ENCODE measurements at places on chromosomes 1 and 21.

GRCh38 chr1:29753244-29753643 lies 516.9 kb downstream of the PTPRU start:
- H3K4me1 ChIP-seq: no peaks in the 10 kb centered on the region
- no peak for DNase-seq
- H3K27ac ChIP-seq: no peak overlapping the region
- H3K36me3 ChIP-seq: no peaks in the 10 kb centered on the region
- no peaks in the 10 kb centered on the region for H3K27me3 ChIP-seq

DNA sequence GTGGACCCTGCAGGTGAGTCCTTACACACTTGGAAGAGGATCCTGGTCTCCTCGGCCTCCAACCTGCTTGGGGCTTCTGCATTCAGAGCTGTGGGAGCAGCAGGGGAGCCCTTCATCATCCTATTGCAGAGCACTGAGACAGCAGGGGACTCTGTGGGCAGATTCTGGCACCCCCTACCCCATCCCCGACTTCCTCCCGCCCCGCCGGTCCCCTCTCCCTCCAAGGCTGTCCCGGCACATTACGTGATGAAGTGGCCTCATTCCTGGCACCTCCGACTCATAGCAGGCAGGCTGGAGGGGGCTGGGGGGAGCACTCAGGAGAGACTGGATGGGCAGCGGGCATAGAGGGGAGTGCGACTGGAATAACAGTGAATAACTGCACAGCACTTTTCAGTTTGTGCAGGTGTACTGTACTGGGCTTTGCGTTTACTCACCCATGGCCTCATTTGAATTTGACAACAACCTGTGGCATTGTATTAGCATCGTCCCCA lies 394.1 kb downstream of the MATN1 start:
- H3K27me3 ChIP-seq: no peaks in the 10 kb centered on the region
- no peaks in the 10 kb centered on the region for H3K36me3 ChIP-seq
- H3K4me1 ChIP-seq: no peaks in the 10 kb centered on the region
- no peak overlapping the region for H3K27ac ChIP-seq

DNA sequence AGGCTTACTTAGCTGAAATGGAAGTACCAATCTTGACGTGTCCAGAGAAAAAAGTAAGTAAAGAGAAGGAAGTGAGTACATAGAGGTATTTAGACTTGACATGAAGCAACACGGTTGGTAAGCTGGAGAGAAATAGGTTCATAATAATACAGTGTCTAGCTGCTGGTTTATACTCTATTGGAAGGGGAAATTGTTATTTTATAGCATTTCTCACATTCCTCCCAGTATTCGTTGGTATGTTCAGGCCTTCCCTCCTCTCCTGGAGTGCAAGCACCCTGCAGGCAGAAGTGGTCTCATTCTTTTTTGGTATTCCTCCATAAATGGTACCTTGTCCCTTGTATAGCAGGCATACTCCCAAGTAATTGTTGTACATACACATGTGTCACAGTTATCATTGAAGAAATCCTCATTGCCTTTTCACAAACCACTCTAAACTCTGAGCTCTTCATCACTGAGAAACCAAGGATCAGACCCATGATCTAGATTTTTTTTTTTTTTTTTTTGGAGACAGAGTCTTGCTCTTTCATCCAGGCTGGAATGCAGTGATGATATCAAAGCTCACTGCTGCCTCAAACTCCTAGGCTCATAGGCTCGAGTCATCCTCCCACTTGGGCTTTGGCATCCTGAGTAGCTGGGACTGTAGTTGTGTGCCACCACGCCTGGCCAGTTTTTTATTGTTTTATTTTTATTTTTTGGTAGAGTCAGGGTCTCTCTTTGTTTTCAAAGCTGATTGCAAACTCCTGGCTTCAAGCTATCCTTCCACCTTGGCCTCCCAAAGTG lies 9.8 kb upstream of the IPO9 start:
- no peak overlapping the region for H3K4me3 ChIP-seq
- H3K27me3 ChIP-seq: no peaks in the 10 kb centered on the region
- peaks cover 39% of the 10 kb centered on the region for H3K36me3 ChIP-seq
- no peak overlapping the region for H3K27ac ChIP-seq

- no peak overlapping the region for H3K27ac ChIP-seq
- peaks cover 36% of the 10 kb centered on the region for H3K36me3 ChIP-seq
- DNase-seq: no peak
- peaks cover 13% of the 10 kb centered on the region for H3K4me1 ChIP-seq
- H3K27me3 ChIP-seq: no peaks in the 10 kb centered on the region
Measured at GRCh38 chr1:28512058-28512611, 6.3 kb downstream of the RCC1 start.

DNA sequence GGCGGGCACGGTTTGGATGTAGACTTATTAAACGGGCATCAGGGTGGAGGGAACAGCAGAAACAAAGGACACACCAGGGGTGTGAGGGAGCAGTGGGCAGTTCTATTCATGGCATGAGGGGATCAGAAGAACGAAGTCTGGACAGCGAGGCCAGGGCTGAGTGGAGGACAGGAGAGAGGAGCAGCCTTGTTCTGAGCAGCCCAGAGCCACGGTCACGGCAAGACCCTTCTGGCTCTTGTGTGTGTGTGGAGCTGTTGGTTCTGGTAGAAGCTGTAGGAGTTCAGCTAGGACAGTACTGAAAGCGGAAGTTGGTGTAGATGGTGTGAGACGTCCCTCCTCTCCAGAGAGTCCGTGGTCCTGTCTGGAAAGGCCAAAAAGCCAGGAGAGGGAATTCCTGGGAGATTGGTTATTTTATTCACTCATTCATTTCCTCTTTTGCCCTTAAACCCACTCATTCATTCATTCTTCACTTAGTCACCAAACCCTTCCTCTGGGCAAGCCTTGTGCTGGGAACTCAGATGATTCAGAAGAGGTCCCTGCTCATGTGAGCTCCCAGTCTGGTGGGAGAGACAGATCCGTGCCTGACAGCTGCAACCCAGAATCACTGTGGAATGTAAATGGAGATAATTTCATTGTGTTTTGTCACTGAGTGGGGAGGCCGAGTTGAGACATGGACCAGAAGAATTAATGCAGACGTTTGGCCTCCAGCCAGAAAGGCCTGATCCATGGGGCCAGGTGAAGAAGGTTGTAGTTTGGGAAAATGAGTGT lies 4.1 kb upstream of the ACOT11 start:
- H3K4me3 ChIP-seq: no peak overlapping the region
- no peak for DNase-seq
- no peaks in the 10 kb centered on the region for H3K27me3 ChIP-seq
- H3K4me1 ChIP-seq: peaks cover 21% of the 10 kb centered on the region
- no peak overlapping the region for H3K27ac ChIP-seq
- H3K36me3 ChIP-seq: no peaks in the 10 kb centered on the region

DNA sequence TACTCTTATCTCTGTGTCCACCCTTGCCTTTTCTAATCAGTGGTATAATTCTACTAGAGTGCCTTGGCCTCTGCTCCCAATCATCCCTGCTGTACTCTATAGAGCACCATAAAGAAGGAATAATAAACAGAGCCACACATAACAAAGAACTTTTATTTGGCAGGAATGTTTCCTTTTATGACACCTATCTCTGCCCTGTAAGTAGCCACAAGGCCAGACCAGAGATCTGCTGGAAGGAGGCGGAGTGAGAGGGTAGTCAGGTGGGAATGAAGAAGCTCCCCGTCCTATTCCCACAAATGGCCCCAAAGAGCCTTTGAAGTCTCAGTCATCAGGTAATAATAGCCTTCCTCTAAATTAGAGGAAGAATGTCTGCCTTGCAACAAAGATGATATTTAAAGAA lies 32.7 kb downstream of the WLS start:
- DNase-seq: no peak
- no peaks in the 10 kb centered on the region for H3K27me3 ChIP-seq
- H3K36me3 ChIP-seq: no peaks in the 10 kb centered on the region
- no peaks in the 10 kb centered on the region for H3K4me1 ChIP-seq

DNA sequence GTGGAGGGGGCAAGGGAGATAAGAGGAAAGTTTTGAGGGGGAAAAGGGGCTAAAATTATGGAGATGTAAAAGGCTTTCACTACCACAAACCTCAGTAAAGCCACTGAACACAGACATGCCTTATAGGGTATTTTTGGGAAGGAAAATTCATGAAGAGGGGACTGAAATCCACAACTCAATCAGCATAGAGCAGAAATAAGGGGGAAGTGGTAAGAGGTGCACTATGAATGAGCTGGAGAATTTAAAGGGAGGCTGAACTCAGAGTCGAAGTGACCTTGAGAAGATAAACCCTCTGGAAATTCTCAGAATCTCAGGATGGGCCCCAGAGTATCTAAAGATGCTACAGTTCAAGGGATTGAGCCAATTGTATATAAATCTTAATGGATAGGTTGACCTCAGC lies 15.3 kb downstream of the RHEX start:
- H3K4me1 ChIP-seq: no peaks in the 10 kb centered on the region
- peak; percentile 4 for DNase-seq
- H3K27ac ChIP-seq: no peak overlapping the region
- H3K27me3 ChIP-seq: no peaks in the 10 kb centered on the region
- H3K36me3 ChIP-seq: no peaks in the 10 kb centered on the region

DNA sequence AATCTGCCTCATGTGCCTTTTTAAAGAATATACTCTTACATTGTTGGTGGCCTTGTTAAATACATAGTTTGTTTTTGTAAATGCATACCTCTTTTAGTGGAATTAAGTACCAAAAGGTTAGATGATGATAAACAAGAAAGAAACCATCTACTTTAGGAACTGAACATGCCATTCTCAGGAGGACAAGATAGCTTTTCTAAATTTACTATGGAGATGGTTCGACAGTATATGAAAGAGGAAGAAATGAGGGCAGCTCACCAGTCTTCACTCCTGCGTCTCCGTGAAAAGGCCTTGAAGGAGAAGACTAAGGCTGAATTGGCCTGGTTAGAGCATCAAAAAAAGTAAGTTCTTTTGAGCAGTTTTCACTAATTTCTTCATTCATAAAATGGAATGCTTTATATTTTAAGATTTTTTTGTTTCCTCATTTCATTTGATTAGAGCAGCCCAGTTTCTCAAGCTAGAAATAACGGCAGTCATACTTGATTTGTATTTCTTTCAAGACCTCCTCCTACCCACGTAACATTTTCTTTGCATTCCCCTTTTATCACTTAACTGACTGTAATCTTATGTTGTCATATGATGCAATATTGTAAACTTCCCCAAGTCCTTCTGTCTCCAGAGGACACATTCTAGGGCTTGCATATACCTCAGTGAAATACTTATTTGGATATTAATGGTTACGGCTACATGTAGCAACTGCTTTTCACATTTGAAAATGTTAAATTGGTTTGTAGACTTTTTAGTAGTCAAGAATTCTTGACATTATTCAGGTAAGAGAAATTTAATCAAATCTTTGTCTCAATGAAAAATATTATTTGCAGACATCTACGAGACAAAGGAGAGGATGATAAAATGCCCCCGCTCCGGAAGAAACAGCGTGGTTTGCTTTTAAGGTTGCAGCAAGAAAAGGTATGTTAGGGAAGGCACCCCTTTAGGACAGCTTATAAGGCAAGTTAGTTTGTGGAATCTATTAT lies 99.3 kb downstream of the CEP350 start:
- no peaks in the 10 kb centered on the region for H3K36me3 ChIP-seq
- no peak overlapping the region for H3K4me3 ChIP-seq
- no peak overlapping the region for H3K27ac ChIP-seq
- H3K27me3 ChIP-seq: no peaks in the 10 kb centered on the region
- no peak for DNase-seq
